HuH-7 (cell line): ENCODE measurements at places on chromosomes 12 and 14.
A peak's percentile ranks its signal among the peaks of the same experiment; 100 is the strongest.

DNA sequence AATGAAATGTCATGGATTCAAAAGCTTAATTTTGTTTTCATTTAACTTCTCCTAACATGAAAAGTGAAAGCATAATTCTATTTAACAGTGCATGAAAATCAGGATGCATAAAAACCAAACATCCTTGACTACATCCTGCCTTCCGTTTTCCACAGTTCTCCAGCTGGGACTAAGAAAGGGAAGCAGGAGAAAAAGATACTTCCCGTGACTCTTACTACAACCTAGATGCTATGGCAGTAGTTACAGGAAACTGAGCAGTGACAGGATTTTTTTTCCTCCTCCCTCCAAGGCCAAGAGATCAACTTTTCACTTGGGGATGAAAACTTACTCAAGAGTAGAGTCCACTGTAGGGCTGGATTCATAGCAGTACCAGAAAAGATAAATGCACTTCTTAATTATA, 2.6 kb downstream of the EXOC5 start:
- DNase-seq, result no peak

- DNase-seq, result no peak
Observed at GRCh38 chr12:84421103-84421502, 491.5 kb downstream of the SLC6A15 start.

- no peak for DNase-seq
Observed at GRCh38 chr14:52352569-52352968, 38.5 kb downstream of the PTGER2 start.

GRCh38 chr12:91105807-91106206, 5.5 kb downstream of the LUM start:
- no peak for DNase-seq

- peak; percentile 5 for DNase-seq
Observed at GRCh38 chr14:93683226-93683625, 105.1 kb downstream of the PRIMA1 start.

DNA sequence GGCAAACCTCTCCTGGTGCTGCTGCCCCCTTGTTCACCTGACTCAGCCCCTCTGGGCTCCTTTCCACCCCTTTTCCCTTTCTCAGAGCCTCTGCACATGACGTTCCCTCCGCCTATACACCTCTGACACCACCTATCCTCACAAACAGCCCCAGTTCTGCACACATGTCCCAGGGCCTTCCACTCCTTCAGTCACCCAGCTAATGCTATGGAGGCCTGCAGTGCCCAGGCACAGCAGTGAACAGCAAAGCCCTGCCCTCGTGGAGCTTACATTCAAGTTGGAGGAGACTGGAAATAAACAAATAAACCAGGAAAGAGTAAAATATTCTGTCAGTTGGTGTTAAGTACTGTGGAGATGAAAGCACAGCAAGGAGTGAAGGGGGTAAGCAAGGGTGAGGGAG, 38.5 kb upstream of the MDM1 start:
- DNase-seq, result no peak

DNA sequence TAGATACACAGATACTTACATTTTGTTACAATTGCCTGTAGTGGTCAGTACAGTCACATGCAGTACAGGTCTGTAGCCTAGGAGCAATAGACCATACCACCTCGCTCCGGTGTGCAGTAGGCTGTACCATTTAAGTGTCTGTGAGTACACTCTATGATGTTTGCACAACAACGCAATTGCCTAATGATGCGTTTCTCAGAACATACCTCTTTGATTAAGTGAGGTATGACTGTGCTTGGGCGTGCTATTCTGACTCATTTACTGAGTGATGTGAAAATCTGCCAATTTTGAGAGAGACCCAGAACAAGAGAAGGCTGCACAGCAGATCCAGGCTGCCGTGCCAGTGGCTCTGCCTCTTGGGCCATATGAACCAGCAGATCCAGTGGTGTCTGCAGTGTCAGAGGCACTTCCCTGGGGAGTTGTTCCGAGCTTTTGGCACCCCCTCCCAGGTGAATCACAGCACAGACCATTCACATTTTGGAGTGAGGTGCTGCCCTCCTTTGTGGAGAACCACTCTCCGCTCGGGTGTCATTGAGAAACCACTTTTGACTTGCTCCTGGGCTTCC, 20.4 kb downstream of the DLK1 start:
- DNase-seq, result no peak

DNA sequence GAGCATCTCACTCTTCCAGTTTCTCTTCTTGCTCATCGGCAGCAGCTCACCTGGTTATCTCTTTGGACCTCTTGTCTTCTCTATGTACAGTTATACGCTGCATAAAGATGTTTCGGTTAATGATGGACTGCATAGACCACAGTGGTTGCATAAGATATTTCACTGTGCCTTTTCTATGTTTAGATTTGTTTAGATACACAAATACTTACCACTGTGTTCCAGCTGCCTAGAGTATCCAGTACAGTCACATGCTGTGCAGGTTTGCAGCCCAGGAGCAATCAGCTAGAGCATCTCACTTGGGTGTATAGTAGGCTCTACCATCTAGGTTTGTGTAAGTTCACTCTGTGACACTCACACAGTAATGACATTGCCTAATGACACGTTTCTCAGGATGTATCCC, 57.6 kb downstream of the FBXL14 start:
- DNase-seq, result no peak

GRCh38 chr12:76303365-76303764, 44.9 kb downstream of the BBS10 start:
- DNase-seq, result no peak

DNA sequence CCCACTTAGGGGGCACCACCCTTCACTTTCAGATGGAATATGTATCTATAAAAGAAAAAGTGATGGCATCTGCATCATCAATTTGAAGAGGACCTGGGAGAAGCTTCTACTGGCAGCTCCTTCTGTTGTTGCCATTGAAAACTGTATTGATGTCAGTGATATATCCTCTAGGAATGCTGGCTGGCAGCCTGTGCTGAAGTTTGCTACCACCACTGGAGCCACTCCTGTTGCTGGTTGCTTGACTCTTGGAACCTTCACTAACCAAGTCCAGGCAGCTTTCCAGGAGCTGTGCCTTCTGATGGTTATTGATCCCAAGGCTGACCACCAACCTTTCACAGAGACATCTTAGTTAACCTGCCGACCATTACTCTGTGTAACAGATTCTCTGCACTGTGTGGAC, 44.7 kb downstream of the RIMKLB start:
- no peak for DNase-seq

DNA sequence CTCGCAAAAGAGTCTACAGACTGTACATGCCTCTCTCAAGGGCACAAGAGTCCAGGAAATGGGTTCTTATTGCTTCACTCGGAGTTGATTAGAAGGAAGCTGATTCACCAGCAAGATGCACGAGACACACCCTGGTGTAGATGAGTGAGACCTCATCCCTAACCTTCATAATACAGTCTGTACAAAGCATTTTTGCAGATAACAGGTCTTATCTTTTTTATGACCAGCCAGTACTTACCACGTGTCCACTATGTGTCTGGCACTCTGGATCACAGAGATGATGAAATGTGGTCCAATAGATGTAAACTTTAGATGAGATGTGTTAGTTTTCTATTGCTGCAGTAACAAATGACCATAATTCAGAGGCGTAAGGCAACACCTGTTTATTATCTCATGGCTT, 53.4 kb upstream of the PWP1 start:
- no peak for DNase-seq

DNA sequence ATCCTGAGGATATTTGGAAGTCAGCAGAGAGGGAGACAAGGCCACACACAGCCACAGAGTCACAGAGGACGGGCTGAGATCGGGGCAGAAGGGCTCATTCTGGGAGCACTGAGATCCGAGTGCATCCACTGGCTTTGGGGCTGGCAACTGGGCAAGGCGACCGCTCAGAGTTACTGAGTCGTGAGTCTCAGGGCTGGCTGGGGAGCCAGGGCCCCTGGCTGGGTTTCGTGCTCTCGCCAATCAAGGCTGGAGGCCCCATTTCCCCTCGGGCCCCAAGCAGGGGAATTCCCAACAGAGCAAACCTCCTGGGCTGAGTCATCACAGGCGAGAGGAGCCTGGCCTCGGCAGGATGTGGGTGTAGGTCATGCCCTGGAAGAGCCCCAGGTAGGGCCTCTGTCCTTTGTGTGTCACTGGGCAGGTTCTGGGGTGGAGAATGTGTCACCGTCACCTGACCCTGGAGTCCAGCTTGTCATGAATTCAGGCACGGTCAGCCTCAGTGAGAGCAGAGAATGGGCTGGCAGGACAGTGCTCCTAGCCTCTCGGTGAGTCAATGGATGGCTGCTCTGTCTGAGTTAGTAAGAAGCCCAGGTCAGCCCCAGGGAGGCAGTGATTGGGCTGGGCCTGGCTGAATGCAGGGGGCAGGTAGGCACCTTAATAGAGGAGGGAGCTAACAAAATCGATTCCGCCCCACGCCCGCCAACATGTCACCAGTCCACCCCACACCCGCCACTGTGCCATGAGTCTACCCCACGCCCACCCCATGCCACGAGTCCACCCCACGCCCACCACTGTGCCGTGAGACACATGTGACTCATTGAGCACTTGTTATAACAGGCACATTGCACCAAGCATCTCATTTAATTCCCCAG, 16.9 kb downstream of the ASB2 start:
- DNase-seq, result peak; percentile 75

DNA sequence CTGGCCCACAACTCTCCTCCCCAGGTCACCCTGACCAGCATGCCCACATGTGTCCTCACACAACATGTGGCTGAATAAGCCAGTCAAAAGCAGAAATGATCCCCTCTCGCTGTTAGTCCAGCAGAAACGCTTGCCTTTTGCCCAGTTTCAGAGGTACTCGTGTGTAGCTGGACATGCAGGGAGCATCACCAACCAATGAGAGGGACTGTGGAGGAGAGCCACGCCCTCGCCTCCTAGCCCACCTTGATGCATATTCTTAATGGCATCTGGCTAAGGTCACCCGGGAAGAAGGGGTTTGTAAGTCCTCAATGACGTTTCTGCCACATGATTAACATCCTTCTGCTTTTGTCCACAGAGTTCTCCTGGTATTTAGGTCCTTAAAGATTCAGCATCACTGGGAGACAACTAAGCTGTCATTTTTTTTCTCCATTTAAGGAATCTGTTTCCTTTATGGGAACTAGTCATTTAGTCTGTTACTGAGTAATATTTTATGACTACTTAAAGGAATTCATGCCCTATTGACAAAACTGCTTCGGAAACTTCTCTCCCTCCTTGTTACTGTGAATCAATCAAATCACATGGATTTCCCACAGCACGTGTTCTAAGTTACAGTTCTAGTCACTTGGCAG, 134.0 kb downstream of the GCH1 start:
- no peak for DNase-seq

- no peak for DNase-seq
Observed at GRCh38 chr12:10563002-10563401, 50.4 kb downstream of the MAGOHB start.

GRCh38 chr12:11681207-11681606, 31.7 kb downstream of the ETV6 start:
- DNase-seq, result no peak

DNA sequence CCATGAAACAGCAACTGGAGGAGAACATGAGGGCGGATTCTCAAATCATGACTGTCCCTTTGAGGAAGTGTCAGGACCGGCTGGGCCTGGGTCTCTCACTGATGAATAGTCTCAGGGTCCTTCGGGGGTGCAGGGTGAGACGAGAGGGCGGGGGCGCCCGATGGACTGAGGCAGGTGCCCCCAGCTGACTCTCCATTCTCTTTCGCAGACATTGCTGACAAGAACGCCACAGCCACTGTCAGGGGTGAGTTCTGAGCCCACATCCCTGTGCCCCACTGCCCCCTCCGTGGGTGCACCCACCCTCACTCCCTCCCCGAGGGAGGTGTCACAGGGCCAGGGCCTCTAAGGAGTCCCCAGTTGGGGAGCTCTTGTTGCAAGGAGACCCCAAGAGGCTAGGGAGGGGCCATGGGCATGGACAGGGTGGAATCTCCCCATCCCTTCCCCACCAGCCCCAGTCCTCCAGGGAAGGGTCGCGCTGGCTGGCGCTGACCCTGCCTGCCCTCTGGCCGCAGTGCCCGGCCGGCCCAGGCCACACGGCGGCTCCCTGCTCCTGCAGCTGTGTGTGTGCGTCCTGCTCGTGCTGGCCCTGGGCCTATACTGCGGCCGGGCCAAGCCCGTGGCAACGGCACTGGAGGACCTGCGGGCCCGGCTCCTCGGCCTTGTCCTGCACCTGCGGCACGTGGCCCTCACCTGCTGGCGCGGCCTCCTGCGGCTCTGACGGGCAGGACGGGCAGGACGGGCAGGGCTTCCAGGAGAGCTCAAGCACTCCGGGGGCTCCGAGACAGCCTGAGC, 8.7 kb downstream of the C14orf180 start:
- DNase-seq, result no peak

GRCh38 chr12:60112763-60113162, 516.9 kb downstream of the SLC16A7 start:
- DNase-seq, result no peak

DNA sequence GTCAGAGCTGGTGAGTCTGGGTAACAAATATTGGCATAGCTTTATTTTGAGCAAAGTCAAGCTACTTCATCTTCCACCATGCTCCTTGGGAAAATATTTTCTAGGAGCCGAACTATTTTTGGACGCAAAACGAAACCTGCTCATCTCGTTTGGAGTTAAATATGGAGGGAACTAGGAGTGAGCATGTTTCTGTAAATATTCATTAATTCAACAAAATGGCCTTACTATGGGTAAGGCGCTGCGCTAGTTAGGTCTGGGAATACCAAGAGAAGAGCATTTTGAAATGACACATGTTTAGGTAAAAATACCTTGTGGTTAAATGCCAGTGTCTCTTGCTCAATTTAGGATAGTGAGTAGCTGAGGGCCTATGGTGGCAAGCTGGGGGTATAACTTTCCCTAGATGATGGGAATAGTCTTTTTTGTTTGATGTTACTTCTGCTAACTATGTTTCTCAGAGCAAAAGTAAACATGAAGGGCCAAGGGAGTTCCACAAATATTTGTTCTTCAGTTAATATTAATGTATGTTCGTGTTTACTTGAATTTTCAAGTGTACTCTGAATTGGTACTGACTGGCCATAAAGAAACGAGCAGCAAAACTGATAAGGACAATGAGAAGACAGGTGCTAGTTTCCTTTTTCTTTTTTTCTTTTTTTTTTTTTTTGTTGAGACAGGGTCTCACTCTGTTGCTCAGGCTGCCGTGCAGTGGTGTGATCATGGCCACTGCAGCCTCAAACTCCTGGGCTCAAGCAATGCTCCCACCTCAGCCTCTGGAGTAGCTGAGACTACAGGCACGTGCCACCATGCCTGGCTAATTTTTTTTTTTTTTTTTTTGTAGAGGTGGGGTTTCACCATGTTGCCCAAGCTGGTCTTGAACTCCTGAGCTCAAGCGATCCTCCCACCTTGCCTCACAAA, 77.7 kb downstream of the MAP1LC3B2 start:
- DNase-seq, result no peak

- DNase-seq, result peak; percentile 62
Observed at GRCh38 chr12:26122681-26123481, 2.0 kb downstream of the BHLHE41 start.

DNA sequence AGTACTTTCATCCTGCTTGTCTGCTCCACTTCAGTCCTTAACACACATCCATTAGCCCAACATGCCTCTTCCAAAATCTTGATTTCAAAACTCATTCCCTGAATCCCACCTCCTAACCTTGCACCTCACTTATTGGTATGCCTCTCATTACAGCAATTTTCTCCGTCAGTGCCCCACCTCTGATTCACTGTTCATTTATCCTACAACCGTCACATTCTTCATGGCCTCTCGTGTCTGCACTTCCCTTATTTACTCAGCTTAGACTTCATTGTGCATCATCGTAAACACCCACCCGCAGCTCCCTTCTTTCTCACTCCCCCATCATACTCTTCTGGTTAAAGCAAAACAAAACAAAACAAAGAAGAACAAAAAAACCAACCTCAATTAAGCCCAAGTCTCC, 160.6 kb upstream of the HMGA2 start:
- no peak for DNase-seq
